NCI-H1930 (cell line): ENCODE measurements at places on chromosomes 1 and 21.

GRCh38 chr1:64539289-64539688, 69.4 kb downstream of the CACHD1 start:
- no peak for DNase-seq

- DNase-seq: no peak
Observed at GRCh38 chr1:201610858-201611257, 71.9 kb downstream of the NAV1 start.

DNA sequence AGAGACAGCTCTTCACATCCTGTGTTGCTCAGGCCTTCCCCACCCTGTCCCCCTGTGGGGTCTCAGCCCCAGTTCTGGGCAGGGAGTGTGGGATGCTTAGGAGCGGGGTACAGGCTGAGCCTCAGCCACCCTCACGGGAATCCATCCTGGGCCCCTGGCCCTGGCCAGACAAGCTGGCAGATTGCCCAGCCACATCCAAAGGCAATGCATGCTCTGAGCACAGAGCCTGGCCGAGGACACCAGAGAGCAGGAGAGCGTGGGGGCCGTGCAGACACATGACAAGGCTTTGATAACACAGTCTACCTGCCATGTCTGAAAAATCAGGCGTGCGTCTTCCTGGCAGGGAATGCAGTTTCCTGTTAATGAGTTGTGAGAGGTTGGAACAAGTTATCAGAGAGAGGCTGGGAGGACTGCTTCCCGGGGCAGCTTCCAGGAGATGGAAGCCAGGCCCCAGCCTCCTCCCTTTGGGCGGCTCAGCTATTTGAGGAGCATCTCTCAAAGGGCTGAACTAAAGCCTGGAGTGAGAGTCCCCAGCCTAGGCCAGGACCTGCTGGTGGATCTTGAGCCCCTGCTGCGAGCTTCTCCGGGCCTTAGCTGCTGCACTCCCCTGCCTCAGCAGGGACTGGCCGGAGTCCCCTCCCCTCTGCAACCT, 72.2 kb upstream of the SELENON start:
- no peak for DNase-seq

GRCh38 chr1:85615586-85616363, 35.2 kb downstream of the CCN1 start:
- DNase-seq: no peak

GRCh38 chr1:214566158-214567104, 15.0 kb upstream of the PTPN14 start:
- DNase-seq: no peak

DNA sequence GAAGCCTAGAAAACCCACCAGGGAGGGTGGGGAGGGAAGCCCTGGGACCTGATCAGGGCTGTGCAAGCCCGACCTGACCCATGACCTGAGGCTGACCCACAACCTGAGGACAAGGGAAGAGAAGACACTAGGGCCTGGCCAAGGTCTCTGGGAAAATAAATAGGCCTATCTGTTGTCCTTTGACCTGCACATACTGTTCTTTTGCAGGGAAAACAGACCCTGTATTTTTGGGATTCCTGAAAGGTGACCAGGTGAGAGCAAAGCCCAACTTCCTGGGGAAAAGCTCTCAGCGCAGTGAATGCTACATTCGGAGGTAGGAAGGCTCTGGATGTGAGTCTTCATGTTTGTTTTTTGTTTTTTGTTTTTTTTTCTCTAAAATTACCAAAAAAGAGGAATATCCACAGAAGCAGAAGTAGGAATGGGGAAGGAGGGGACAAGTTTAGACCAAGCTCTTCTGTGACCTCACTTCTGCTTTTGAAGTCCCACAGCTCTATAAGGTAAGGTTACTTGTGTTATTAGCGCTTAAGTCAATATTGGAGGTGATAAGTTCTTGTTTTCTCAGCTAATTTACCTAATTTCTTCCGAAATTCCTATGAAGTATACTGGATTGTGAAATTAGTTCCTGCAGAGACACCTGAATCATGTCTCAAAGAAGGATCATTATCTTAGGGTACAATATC, 26.2 kb upstream of the LYST start:
- DNase-seq: no peak

DNA sequence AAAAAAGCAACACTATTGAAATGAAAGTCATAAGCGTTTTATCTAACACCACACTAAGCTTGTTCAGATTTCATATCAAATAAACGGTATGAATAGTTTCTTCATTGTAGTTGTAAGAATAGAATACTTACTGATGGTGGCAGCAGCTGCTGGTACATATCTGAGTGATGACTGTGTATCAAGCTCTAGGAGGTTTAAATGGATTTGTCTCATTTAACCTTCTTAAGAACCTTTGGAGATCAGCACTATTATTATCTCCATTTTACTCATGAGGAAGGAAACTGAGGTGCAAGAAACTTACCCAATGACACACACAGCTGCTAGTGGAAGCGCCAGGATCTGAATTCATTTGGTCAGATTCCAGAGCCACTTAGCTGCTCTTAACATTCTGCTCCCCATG, 104.0 kb downstream of the EIF4G3 start:
- no peak for DNase-seq

DNA sequence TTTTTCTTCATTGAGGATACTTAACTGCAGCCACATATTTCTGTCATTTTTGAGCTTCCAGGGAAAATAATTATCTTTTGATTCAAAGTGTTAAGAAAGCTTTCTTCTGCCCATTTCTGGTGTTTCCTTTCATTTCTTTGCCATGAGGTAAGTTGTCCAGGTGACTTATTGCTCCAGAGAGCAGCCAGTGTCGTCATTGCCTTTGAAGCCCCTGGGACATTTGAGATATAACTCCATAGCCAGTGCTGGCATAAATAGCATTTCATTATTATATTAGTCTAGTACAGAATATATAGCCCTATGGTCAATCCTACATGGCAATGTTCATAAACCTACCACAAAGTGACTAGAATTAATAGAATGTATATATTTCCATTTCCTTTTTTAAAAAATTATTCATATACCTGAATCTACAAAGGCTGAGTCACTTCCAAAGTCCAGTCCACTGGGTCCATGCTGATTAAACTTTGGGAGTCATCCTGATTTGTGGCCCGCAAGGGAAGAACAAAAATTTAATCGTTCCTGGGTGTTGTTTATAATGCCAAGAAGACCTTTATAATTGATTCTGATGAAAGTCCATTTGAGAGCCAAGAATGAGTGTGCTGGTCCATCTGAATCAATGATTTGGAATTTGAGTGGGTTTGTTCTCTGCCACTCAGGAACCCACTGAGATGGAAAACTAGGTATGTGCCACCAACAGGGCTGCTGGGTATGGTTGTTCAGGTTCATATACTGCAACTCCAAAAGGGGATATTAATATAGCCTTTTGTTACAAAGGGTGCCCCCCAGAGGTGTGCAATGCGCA, 221.8 kb upstream of the PLXNA2 start:
- no peak for DNase-seq

DNA sequence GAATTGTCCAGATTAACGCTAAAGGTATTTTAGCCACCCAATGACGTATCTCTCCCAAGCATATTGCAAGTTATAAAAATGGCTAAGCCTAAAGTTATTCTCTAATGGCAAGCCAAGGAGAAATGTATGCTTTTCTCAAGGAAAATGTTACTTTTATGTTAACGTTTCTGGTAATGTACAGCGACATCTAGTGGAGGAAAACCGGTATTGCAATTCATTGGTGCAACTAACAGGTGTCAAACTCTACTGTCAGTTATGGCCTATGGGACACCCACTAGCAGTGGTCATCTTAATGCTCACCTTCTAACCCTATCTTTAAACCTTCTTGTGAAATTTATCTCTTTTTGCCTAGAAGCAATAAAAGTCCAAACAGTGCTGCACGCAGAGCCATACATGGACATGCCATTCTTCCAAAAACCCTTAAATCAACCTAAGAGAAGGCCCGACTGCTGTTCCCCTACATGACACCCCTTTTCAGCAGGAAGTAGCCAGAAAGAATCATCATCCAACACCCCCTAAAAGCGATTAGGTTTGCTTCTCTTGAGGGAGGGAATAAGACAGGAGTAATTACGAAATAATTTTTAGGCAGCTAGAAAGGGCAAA, 68.7 kb upstream of the LRIF1 start:
- DNase-seq: no peak

GRCh38 chr1:55276671-55277376, 61.7 kb upstream of the USP24 start:
- no peak for DNase-seq

DNA sequence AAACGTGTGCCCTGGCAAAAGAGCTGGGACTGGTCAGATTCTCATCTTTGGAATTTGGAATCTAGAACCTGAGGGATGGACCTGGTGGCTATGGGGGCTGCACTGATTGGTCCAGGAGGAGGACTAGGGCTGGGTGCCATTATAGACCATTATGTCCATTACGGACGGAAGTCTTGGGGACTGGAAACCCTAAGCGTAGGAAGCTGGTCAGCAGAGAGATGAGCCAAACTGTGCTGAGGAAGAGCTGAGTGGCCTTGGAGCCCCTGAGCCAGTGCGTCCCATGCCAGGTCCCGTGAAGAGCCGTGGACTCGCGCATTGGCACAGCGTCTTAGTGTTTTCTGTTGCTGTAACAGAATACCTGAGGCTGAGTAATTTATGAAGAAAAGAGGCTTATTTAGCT, 10.0 kb downstream of the MRAP start:
- DNase-seq: no peak

DNA sequence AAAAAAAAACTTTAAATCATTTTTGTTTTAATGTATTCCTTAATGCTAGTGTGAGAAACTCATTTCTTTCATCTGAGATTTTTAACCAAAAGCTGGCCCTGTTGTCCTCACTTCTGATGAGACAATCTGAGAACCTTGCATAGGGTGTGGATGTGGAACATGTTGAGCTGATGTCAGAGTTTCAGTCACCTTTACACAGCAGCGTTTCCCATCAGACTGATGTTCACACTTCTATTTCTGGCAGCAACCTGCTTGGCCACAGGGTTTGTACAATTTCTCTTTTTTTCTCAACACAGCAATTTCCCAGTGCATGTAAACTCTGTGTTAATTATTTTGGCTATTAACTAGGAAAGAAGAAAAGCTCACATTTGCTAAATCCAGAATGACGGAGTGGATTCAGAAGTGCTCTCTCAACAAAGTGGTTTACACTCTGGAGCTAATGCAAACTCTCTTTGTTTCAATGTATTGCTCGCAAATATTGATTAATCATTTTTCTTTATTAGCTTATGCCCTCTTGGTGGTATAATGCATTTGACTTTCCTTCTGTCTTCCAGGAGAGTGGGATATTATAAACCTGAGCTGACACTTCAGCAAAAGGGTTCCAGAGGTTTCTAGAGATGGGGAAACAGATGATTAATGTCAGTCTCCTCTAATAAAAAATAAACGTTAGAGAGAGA, 70.5 kb upstream of the HSPA13 start:
- DNase-seq: no peak

DNA sequence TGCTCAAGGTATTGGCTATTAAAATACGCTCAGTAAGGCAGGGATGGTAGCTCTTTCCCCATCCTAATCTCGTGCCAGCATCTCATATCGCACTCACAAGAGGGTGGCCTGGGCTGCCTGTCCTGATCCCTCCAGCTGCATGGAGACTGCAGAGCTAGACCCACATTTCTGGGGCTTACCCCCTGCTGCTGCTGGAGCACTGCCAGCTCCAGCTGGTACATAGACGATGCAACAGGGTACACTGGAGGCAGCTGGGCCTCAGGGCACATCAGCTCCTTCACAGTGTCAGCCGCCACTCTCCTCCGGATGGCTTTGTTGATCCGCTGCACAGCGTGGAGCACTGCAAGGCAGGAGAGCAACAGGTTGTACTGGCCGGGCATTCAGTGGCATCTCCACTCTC, 16.0 kb downstream of the IQGAP3 start:
- no peak for DNase-seq

DNA sequence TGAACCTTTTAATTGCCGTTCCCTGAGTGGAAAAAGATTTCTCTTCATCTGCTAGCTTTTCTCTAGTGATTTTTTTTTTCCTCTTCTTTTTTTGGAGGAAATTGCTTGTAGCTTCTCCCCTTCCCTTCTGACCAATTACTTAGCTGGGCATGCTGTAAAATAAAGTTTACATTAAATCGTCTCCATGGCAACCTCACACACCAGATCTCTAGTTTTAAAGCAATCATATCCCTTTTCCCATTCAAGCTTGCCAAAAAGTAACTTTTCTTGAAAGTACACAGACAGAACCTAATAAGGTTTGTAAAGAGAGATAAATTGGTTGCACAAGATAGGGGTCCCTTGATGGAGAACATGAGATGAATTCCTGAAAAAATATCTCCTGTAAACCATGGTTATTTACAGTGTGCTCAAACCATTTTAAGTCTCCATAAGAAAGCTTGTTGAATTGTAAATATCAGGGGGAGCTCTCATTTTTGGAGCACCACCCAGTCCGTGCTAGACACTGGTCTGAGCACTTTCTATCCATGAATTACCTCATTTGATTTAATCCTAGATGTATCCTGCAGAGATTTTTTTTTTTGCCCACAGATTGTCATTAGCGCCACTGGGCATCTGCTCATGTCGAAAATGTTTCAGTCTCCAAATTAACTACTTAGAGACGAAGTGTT, 32.6 kb upstream of the HTR1D start:
- no peak for DNase-seq

DNA sequence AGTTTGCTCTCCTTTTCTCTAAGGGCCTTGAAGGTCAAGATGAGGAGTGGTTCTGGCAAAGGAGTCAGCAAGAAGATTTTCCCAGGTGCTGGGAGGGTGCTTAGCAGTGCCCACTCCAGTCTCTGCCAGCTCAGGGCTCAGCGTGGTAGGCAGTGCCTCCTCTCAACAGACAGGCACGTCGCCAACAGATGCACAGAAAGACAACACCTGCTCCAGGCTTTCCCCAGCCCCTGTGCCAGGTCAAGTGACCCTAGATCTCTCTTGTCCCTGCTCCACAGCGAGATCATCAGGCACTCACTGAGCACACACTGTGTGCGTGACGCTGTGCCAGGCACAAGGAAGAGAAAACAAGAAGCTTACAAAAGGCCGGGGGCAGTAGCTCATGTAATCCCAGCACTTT, 86.0 kb downstream of the CASZ1 start:
- no peak for DNase-seq

DNA sequence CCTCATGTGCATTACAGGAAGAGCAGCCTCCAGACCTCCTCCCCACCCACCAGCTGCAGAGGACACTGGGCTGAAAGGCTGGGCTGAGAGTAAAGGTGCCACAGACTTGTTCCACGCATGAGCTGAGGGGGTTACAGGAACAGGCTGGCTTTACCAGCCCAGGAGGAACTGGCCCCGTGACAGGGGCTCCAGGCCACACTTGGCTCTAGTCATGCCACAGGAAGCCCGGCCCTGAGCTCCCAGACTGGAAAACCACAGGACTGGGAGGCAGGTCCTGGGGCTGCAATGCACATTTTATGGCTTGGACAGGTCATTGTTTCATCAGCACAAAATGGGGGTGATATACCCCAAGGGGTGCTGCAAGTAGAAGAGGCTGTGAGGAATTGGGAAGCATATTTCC, 35.6 kb downstream of the GPA33 start:
- no peak for DNase-seq

- DNase-seq: no peak
Observed at GRCh38 chr1:193733674-193734073, 547.3 kb upstream of the B3GALT2 start.

DNA sequence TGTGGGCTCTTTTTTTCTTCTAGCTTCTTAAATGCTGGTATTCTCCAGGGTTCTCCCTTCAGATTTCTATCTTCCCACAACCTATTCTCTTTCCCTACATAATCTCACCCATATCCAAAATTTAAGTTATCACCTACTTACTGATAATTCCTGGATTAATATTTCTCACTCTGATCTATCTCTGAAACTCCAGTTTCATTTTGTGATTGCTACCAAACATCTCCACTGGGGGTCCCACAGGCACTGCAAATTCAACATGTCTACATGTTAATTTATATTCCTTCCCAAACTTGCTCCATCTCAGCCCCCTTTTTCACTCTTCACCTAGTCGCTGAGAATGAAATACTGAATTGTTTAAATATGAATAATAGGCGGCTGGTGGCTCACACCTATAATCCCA, 9.9 kb upstream of the C1orf141 start:
- no peak for DNase-seq

- no peak for DNase-seq
Observed at GRCh38 chr1:240797050-240797449, 185.1 kb upstream of the GREM2 start.
